Activated gamma-delta T cell (primary cell): ENCODE measurements at places on chromosomes 12 and 14.
A peak's percentile ranks its signal among the peaks of the same experiment; 100 is the strongest.

- no peak for DNase-seq
Measured at GRCh38 chr14:74324931-74325361, 22.2 kb upstream of the ABCD4 start.

DNA sequence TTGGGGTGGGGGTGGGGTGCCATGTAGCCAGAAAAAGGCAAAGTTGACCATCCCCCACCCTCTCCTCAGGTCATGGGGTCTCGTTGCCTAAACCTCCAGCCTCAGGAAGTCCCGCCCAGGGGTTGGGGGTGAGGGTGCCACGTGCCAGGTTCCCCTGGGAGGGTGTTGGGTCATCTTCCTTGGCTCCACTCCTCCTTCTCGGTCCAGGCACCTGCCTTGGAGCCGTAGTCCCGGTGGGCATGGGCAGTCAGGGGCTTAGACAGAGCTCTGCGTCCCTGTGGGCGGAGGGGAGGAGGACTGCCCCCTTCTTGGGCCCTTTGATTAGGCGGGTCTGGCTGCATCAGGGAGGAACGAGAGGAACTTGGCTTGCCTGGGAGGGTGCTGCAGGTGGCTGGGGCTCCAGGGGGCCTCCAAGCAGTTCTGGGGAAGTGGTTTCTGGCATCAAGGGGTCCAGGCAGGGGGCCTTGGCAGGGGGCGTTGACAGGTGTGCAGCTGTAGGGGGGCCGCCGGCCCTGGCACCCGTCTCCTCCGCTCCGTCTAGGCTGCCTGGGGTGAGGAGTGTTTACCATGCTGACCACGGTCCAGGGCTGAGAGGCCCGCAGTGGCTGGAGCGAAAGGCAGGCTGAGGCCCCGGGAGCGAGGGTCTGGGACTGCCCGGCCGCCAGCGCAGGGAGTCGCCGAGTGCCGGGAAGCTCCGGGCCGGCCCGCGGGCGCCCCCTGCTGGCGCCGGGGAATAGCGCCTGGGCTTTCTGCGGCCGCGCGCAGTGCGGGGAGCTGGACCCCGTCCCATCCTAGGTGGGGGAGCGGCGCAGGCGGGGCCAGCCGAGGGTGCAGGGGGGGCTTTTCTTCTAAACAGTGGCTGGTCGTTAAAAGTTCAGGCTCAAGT, 7.9 kb downstream of the SETD1B start:
- DNase-seq: peak; percentile 61

- no peak for DNase-seq
Measured at GRCh38 chr12:18071336-18071735, 18.7 kb downstream of the RERGL start.

- no peak for DNase-seq
Measured at GRCh38 chr14:23910101-23910875, 43.3 kb upstream of the DHRS4 start.

DNA sequence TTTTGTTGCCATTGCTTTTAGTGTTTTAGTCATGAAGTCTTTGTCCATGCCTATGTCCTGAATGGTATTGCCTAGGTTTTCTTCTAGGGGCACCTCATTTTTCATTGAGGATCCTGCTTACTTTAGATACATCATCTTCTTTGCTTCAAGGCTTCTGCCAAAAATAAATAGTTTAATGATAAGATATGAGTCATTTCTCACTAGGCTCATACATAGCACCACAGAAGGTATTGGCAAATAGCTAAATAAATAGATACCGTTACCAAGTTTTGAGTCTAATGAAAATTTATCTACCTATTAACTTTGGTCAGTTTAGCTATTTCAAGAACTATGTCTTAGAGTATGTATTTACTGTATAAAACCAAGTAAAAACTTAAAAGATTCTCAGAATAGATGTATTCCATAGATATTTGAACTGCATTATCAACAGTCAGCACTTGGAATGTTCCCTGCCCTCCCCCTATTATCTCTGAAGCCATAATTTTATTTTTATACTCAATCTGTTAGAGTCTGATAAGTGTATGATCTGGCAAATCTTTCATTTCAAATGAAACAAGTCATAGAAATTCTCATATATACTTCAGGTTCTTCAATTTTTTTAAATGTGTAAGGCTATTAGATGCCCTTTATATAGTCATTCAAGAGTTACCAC, 310.2 kb downstream of the CCDC91 start:
- DNase-seq: no peak

DNA sequence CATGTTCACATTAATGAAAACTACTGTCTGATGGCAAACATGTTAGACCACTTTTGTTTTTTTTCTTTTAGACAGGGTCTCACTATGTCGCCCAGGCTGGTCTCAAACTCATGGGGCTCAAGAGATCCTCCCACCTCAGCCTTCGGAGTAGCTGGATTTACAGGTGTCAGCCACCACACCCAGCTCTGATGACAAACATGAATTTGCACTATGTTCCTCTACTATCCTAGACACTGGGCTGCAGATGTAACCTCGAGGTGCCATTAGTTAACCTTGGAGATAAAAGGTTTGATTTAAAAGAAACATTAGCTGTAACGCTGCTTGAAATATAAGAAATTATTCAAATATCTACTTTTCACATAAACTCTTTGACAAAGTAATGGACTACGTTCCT, 8.1 kb downstream of the VPS37B start:
- no peak for DNase-seq

DNA sequence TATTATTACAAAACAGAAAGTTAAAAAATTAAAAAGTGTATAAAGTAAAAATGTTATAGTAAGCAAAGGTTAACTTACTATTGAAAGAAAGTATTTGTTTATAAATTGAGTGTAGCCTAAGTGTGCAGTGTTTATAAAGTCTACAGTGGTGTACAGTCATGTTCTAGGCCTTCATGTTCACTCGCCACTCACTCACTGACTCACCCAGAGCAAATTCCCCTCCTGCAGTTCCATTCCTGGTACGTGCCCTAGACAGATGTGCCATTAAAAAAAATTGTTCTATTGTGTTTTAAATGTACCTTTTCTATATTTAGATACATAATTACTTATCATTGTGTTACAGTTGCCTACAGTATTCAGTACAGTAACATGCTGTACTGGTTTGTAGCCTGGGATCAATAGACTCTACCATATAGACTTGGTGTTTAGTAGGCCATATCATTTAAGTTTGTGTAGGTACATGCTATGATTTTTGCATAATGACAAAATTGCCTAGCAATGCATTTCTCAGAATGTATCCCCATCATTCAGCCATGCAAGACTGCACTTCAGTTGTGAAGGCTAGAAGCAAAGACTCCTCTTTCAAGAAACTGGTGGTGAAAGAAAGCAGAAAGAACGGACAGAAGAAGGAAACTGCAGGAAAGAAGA, 100.6 kb downstream of the DACT1 start:
- no peak for DNase-seq

DNA sequence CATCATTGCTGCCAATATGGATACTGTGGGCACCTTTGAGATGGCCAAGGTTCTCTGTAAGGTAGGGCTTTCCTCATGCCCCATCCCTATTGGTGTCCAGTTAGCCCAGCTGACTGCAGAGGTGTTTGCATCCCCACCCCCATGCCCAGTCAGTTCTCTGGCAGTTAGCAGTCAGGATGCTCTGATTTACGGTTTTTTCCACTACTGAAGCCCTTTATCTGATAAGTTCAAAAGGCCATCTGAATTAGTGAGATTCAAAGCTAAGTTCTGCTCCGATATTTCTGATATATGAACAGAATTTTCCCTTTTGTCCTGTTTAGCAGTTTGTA, 773 bp downstream of the GMPR2 start:
- DNase-seq: no peak

DNA sequence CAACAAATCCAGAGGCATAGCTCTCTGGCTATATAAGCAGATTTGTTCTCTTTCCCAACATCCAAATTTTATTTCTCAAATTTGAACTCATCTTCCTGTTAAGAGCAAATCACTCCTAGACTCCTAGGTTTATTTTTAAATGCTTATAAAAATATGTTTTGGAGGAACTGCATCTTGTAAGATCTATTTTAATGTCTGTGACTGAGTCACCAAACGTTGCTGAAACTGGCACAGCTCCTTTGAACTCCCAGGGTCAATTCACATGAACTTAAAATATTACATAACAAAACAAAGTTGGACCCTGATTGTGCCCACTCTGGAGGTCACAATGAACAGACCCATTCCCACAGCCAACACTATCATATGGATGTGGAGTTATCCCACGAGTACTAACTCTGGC, 23.9 kb downstream of the ANAPC7 start:
- no peak for DNase-seq

- no peak for DNase-seq
Measured at GRCh38 chr12:66495709-66496108, 183.2 kb downstream of the GRIP1 start.

GRCh38 chr12:96303653-96304052, 96.6 kb downstream of the CDK17 start:
- no peak for DNase-seq

DNA sequence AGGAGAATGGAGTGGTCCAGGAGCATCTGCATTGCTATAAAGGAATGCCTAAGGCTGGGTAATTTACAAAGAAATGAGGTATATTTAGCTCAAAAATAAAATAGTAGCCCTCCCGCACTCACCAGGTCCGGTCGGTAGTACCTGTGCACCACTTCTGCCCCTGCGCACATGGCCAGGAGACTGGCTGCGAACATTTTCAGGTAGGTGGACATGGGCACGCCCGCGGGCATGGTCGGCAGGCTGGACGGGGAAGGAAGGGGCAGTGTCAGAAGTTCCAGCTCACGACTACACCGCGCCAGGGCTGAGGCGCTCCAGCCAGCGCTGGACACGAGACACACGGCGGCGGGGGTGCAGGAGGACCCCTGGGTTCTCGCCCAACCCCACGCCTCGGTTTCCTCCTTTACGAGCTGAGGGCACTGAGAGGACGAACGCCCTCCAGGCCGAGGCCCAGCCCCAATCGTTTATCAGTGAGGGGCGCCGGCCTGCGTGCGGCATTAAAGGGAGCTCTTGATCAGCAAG, 9.1 kb upstream of the TDG start:
- peak; percentile 30 for DNase-seq
